ENCODE measurements at places on chromosomes 1 and 21. TPM values are rescaled to one million over a fixed set of nuclear protein-coding genes. Genes with fewer than 3 reads are reported as not detected.
A peak's percentile ranks its signal among the peaks of the same experiment; 100 is the strongest.

OR2T35 gene
- not detected for total RNA-seq

- no peak for DNase-seq
- no peaks in the 10 kb centered on the region for H3K4me1 ChIP-seq
- no peaks in the 10 kb centered on the region for H3K36me3 ChIP-seq
- no peak overlapping the region for H3K4me3 ChIP-seq
- H3K27me3 ChIP-seq = no peaks in the 10 kb centered on the region
- no peak overlapping the region for H3K27ac ChIP-seq
Observed at GRCh38 chr1:78640462-78640861, 9.2 kb upstream of the IFI44 start.

DNA sequence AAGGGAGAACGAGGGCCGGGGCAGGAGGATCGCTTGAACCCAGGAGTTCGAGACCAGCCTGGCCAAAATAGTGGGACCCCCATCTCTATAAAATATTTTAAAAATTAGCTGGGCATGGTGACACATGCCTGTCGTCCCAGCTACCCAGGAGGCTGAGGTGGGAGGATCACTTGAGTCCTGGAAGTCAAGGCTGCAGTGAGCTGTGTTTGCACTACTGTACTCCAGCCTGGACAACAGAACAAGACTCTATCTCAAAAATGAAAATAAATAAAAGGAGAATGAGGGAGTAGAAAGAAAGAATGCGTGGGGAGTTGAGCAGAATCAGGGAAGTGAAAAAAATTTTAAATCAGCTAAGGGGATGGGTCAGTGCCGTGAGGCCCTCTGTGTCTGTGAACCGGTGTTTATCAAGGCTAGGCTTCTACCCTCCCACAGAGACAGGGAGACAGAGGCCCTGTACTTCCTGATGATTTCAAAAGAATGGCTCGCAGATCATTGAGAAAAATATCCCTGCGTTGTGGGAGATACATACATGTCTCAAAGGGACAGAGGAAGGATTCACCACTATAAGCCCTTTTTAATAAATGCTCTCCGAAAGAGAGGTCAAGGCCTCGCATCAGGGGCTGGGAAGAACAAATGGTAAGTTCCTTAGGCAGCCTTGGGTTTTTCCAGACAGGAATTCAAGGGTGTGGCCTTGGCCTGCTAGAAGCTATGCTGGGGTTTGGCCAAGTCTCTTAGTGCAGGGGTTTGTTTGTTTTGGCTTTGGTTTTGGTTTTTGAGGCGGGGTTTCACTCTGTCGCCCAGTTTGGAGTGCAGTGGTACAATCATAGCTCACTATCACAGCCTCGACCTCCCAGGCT lies 20.7 kb downstream of the IL10RB start:
- peak overlapping the region; percentile 47 for H3K4me3 ChIP-seq
- peaks cover 23% of the 10 kb centered on the region for H3K36me3 ChIP-seq
- H3K27me3 ChIP-seq = no peaks in the 10 kb centered on the region
- H3K4me1 ChIP-seq = peaks cover 25% of the 10 kb centered on the region
- peak; percentile 73 for DNase-seq
- H3K27ac ChIP-seq = peak overlapping the region; percentile 56

DNA sequence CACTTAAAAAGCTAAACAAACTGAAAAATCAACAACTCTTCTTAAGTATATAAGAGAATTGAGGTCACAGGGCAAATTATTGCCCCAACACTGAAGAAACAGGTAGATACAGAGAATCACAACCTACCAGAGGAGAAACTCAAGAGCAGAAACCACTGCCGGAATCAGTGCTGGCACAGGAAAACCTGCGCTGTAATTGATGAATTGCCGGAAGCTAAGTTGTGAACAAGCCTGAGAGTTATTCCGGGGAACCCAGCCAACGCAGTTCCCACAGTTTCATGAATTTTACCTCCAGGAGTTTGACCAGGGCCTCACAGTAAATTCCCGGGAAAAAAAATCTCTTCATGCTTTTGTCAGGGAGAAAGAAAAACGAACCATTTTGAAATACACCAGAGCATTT lies 657.1 kb upstream of the BRINP3 start:
- no peak overlapping the region for H3K4me3 ChIP-seq
- no peaks in the 10 kb centered on the region for H3K36me3 ChIP-seq
- H3K27me3 ChIP-seq = no peaks in the 10 kb centered on the region
- DNase-seq = no peak
- H3K4me1 ChIP-seq = no peaks in the 10 kb centered on the region

- DNase-seq = no peak
- no peaks in the 10 kb centered on the region for H3K4me1 ChIP-seq
- H3K27me3 ChIP-seq = no peaks in the 10 kb centered on the region
- H3K36me3 ChIP-seq = no peaks in the 10 kb centered on the region
- no peak overlapping the region for H3K27ac ChIP-seq
- no peak overlapping the region for H3K4me3 ChIP-seq
Observed at GRCh38 chr1:177246710-177247580, 76.2 kb downstream of the BRINP2 start.
